ENCODE measurements at places on chromosomes 3 and 15.

DNA sequence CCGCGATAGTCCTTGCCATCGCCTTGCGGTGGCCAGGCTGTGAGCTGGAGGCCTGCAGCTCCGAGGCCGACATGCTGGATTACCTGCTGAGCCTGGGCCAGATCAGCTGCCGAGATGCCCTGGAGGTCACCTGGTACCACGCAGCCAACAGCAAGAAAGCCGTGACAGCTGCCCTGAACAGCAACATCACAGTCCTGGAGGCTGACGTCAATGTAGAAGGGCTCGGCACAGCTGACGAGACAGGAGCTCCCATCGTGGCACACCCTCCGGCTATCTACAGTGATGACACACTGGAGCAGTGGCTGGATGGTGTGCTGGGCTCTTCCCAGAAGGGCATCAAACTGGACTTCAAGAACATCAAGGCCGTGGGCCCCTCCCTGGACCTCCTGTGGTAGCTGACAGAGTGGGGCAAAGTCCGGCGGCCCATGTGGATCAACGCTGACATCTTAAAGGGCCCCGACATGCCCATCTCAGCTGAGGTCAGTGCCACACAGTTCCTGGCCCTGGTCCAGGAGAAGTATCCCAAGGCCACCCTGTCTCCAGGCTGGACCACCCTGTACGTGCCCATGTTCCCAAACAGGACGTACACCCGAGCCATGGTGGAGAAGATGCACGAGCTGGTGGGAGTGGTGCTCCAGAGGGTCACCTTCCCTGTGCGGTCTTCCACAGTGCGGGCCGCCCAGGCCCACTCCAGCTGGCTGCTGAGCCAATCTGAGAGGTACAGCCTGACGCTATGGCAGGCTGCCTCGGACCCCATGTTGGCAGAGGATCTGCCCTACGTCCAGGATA is 70.2 kb downstream of the FAM43A start:
- DNase-seq, result no peak

DNA sequence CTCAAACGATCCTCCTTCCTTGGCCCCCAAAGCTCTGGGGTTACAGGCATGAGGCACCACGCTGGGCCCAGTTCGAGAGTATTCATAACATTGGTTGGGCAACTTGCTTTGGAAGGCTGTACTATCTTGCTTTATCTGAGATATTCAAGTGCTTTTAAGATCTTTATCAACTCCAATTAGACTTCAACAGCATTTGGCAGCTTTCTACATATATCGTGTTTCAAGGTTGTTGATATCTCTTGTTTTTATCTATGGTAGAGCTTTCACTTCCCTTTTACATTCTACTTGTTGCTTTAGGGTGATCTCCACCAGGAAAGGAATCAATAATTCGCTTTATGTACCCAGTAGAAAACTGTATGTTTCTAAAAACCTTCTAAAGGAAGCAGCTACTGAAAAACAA is 395.3 kb downstream of the IL5RA start:
- DNase-seq, result no peak

- no peak for DNase-seq
These were observed 19.3 kb upstream of the TTBK2 start for GRCh38 chr15:42939841-42940240.

- DNase-seq, result no peak
These were observed 2.7 kb downstream of the IGF1R start for GRCh38 chr15:98651036-98651481.

- DNase-seq, result no peak
These were observed 19.5 kb upstream of the THRB start for GRCh38 chr3:24514119-24514518.

- DNase-seq, result no peak
These were observed 4.2 kb downstream of the MFGE8 start for GRCh38 chr15:88908697-88909621.

All from COLO829 (cell line).